Activated T-helper 2 cell treated with anti-CD3 and anti-CD28 coated beads, Interferon-gamma antibody, Interleukin-2, Interleukin-4, amounts not matched to agents 10 μg/mL and 5 μg/mL and 100 μg/mL, durations not matched to agents 14 hours and 24 hours and 36 hours (primary cell): ENCODE measurements at places on chromosomes 2 and 18.
A peak's percentile ranks its signal among the peaks of the same experiment; 100 is the strongest.

DNA sequence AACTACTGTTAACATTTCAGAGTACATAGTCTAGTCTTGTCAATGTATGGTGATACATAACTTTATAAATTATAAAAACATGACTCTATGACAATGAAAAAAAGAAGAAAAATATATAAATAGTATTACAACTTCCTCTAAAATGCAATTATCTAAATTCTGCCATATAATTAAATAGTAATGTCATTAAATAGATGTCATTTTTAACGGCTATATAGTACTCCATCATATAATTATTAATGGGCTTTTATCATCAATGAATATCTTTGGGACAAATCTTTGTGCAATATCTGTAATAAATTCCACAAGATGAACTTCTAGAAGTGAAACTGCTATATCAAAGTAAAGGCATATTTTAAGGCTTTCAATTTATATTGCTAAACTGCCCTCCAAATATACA lies 24.8 kb downstream of the ATF2 start:
- DNase-seq, result no peak

GRCh38 chr2:37011130-37011529 lies 44.8 kb upstream of the STRN start:
- no peak for DNase-seq

GRCh38 chr2:196176142-196176738 lies 4.9 kb upstream of the STK17B start:
- DNase-seq, result peak; percentile 86

DNA sequence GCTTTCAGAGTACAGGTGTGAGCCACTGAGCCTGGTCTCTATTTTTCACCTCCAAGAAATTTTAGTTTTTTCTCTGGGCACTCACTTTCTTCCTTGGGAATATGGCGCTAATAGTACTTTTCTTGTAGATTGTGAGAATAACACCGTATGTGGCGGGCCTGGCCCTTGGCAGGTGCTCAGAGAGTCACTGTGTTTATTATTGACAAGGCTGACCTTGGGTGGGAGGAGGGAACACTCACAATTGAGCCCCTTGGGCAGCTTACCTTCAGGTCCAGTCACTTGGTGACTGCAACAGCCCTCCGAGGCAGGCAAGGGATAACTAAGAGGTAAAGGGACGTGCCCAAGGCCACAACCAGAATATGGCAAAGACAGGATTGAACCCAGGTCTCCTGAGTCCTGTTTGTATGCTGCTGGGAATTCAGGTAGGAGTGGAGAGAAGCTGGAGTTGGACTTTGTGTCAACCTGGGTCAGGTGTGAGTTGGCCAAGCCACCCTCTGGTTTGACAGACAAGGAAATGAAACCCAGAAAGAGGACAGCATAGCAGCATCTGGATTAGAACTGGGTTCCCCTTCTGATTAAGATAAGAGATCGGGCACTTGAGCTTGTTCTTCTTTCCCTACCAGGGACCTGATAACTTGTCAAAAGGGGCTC lies 2.8 kb upstream of the STK25 start:
- DNase-seq, result no peak

- no peak for DNase-seq
These were observed 67.0 kb downstream of the SFXN5 start for GRCh38 chr2:73004466-73004865.
